Calu3 (cell line): ENCODE measurements at places on chromosomes 5 and 9. TPM values are rescaled to one million over a fixed set of nuclear protein-coding genes. Genes with fewer than 3 reads are reported as not detected.
A peak's percentile ranks its signal among the peaks of the same experiment; 100 is the strongest.

Gene ADAM19
- total RNA-seq: 5.2 and 16.2 TPM in 2 replicates

Gene FGF1
- total RNA-seq: not detected in 2 replicates

Gene C7
- not detected in 2 replicates for total RNA-seq

Gene ST6GALNAC4
- total RNA-seq: 11.8 and 12.8 TPM in 2 replicates

Gene TRIM36
- total RNA-seq: 4.4 and 5.4 TPM in 2 replicates

Gene PCDHA10
- 0.78 and 0.91 TPM in 2 replicates for total RNA-seq

Gene ZNF354C
- total RNA-seq: 2.1 and 2.4 TPM in 2 replicates

DNA sequence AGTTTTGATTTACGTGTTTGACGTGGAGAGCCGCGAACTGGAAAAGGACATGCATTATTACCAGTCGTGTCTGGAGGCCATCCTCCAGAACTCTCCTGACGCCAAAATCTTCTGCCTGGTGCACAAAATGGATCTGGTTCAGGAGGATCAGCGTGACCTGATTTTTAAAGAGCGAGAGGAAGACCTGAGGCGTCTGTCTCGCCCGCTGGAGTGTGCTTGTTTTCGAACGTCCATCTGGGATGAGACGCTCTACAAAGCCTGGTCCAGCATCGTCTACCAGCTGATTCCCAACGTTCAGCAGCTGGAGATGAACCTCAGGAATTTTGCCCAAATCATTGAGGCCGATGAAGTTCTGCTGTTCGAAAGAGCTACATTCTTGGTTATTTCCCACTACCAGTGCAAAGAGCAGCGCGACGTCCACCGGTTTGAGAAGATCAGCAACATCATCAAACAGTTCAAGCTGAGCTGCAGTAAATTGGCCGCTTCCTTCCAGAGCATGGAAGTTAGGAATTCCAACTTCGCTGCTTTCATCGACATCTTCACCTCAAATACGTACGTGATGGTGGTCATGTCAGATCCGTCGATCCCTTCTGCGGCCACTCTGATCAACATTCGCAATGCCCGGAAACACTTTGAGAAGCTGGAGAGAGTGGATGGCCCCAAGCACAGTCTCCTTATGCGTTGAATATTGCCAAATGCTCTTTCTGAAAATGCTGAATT is 850 bp downstream of the RRAGA start:
- H3K36me3 ChIP-seq: peaks cover 24% of the 10 kb centered on the region
- DNase-seq: no peak
- peak overlapping the region; percentile 89 for H3K27ac ChIP-seq
- H3K4me1 ChIP-seq: peaks cover 12% of the 10 kb centered on the region
- H3K4me3 ChIP-seq: peak overlapping the region; percentile 80

- no peaks in the 10 kb centered on the region for H3K27me3 ChIP-seq
- no peak for DNase-seq
- H3K4me1 ChIP-seq: no peaks in the 10 kb centered on the region
- H3K36me3 ChIP-seq: no peaks in the 10 kb centered on the region
Measured at GRCh38 chr5:3027185-3027865, 275.8 kb upstream of the IRX2 start.

DNA sequence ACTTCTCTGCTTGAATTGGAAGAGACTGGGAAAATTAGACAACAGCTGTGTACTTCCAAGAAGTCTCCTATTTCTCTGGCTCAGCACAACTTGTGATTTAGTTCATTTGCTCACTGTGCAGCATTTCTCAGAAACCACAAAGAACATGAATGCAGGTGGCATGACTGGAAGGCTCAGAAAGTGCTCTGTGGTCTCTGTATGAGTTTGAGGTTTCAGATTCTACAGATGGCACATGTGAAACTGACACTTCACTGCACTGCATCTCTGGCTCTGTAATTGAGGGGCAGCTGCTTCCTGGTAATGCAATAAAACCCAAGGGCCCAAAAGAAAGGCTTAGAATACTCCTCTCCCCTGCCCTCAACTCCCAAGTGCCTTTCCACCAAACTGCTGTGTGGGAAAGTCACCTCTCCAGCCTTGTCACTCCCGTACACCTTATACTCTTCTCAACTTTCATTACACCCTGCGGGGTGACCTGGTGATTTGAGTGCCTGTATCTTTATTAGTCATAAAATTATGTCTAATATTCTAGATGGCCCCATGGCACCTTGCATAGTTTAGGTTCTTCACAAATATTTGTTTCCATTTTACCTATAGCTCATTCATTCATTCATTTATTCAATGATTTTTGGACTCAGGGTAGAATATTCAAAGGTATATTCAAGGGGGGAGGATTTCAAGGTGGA is 82.5 kb downstream of the ESM1 start:
- no peak overlapping the region for H3K27ac ChIP-seq
- no peak for DNase-seq
- no peaks in the 10 kb centered on the region for H3K36me3 ChIP-seq
- peaks cover 94% of the 10 kb centered on the region for H3K27me3 ChIP-seq

DNA sequence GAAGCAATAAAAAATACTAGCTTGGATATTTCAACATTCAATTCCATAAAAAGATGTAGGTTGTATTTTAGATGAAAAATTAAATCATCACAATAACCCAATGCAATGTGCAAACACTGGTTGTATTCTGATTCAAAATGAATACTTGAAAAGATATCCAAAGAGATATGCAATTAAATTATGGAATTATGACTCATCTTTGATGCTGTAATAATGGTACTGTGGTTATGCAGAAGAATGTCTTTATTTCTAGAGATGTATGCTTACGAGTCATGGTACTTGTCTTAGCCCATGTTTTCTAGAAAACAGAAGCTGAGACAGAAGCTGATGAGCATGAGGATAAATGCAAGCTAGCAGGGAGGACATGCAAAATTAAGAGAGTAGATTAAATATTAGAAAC is 1941.4 kb upstream of the NUDT12 start:
- no peaks in the 10 kb centered on the region for H3K4me1 ChIP-seq
- H3K27ac ChIP-seq: no peak overlapping the region
- no peak overlapping the region for H3K4me3 ChIP-seq
- no peak for DNase-seq
- H3K36me3 ChIP-seq: no peaks in the 10 kb centered on the region
- no peaks in the 10 kb centered on the region for H3K27me3 ChIP-seq

DNA sequence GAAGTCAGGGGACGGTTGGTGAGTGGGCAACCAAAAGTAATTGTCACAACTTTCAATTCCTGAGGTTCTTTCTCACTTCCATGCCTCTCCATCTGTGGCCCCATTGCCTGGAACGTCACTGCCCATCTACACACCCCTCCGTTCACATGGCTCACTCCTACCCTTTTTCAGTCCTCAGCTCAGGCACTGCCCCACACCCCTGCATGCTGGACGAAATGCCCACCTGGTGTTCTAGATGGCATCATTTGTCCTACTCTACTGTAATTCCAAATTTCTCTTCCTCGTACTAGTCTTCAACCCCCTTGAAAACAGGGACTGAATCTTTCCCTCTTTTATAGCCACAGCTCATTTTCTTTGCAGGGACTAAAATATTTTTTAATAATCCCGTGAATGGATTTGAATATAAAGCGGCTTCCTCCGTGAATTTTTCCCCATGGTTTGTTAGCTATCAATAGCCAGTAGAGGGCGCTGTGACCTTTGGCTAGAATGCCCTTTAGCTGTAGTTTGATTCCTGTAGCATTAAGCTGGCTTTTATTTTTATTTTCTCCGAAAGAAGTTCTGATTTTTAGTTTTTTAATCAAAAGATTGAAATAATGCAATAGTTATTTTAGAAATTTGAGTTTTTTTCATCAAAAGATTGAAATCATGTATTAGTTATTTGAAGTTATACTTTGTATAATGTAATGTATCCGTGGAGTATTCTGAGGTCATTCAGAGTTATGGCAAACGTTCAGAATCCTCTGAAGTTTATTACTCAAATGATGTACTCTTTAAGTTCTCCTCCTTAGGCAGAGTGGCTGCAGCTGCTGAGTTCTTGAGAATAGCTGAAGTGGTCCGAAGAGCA is 232.1 kb downstream of the SH3GL2 start:
- no peaks in the 10 kb centered on the region for H3K36me3 ChIP-seq
- DNase-seq: peak; percentile 55
- H3K27ac ChIP-seq: no peak overlapping the region
- H3K4me1 ChIP-seq: peaks cover 19% of the 10 kb centered on the region
- H3K27me3 ChIP-seq: no peaks in the 10 kb centered on the region

DNA sequence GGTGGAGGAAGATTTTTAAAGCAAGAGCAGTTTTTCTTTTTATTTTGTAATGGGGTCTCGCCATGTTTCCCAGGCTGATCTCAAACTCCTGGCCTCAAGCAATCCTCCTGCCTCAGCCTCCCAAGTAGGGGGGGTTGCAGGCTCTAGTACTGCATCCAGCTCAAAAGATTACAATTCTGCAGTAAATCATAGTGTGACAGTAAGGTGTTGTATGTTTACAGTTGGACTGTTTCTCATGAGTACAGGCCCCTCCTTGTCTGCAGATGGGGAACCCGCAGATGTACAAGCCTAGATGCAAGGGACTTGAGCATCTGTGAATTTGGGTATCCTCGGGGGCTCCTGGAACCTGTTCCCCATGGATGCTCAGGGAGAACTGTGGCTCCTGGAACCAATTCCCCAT is 3.3 kb downstream of the CCT5 start:
- no peak overlapping the region for H3K4me3 ChIP-seq
- no peak for DNase-seq
- no peak overlapping the region for H3K27ac ChIP-seq
- H3K4me1 ChIP-seq: peaks cover 33% of the 10 kb centered on the region

DNA sequence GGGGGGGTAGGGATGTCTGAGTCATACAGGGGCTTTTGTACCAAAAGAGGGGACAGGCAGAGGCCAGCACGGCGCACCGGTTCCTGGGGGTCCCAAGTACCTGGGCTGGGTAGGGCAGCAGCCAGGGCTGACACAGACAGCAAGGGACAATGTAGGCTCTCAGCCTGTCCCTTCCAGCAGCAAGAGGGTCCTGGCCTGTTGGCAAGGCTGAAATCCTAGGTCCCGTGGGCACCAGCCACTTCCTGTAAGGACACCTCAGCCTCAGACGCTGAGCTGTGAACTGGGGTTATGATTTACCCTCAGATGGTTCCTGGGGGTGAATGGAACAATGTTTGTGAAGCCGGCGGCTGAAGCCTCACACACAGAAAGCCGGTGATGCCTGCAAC is 41.3 kb downstream of the NACC2 start:
- no peak for DNase-seq
- no peak overlapping the region for H3K27ac ChIP-seq
- no peaks in the 10 kb centered on the region for H3K27me3 ChIP-seq

DNA sequence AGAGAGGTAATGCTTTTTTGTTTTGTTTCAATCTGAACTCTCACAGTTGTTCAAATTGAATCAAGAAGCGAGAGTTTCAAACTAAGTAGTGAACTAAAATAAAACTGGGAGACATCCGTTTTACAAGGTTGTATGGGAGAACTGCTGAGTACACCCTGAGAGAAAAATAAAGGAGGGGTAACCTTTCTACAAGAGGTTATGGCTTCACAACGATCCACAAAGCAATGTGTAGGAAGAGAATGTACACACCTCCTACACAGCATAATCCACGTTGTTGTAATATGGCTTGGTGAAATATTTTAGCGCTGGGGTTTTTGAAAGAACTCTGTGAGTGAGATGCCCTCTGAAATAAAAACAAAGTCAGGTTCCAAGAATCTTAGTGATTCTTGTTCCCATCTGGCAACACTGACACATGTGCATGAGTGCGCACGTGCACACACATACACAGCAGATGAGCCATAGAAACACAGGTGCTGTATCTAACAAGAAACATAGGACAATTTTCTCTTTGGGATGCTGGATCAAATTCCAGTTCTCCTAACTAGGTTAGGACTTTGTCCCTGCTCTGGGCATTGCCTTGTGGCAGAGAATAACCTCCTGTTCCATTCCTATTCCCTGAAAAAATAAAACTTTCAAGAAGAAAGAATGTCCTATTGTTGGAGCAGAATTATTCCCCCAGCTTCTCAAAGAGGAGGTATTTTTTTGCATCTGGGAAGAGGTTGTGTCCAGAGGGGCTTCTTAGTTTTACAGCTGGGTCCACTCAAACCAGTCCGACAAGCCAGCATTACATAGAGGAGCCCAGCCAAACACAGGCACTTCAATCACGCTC is 94.5 kb upstream of the EFNA5 start:
- H3K4me1 ChIP-seq: no peaks in the 10 kb centered on the region
- H3K36me3 ChIP-seq: no peaks in the 10 kb centered on the region
- no peak overlapping the region for H3K4me3 ChIP-seq
- H3K27me3 ChIP-seq: no peaks in the 10 kb centered on the region

- H3K27me3 ChIP-seq: no peaks in the 10 kb centered on the region
- peaks cover 5% of the 10 kb centered on the region for H3K36me3 ChIP-seq
- no peak overlapping the region for H3K27ac ChIP-seq
- H3K4me3 ChIP-seq: no peak overlapping the region
Measured at GRCh38 chr5:179316111-179316551, 29.1 kb downstream of the ADAMTS2 start.

- H3K36me3 ChIP-seq: no peaks in the 10 kb centered on the region
- H3K4me1 ChIP-seq: peaks cover 30% of the 10 kb centered on the region
- no peak overlapping the region for H3K4me3 ChIP-seq
- no peak for DNase-seq
- no peaks in the 10 kb centered on the region for H3K27me3 ChIP-seq
- peak overlapping the region; percentile 82 for H3K27ac ChIP-seq
Measured at GRCh38 chr9:106110483-106110882, 416.1 kb downstream of the TMEM38B start.

GRCh38 chr5:37859805-37860204 is 20.0 kb upstream of the GDNF start:
- no peak overlapping the region for H3K27ac ChIP-seq
- H3K27me3 ChIP-seq: peaks cover 91% of the 10 kb centered on the region
- H3K4me3 ChIP-seq: no peak overlapping the region
- H3K36me3 ChIP-seq: no peaks in the 10 kb centered on the region

DNA sequence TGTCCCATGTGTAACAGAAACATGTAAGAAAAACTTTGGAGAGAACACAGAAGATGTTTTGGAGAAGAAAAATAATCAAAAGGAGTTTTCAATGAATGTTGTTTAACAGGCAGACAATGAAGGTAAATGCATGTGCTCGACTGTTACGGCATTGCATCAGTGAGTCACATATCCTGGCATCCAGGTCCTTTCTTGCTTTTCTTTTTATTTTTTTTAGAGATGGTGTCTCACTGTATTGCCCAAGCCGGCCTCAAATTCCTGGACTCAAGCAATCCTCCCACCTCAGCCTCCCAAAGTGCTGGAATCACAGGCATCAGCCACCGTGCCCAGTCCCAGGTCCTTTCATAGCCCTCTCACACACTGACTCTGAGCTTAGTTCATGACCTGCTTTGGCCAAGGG is 181.8 kb downstream of the DTWD2 start:
- H3K4me1 ChIP-seq: no peaks in the 10 kb centered on the region
- no peak overlapping the region for H3K4me3 ChIP-seq
- no peak overlapping the region for H3K27ac ChIP-seq
- DNase-seq: no peak

DNA sequence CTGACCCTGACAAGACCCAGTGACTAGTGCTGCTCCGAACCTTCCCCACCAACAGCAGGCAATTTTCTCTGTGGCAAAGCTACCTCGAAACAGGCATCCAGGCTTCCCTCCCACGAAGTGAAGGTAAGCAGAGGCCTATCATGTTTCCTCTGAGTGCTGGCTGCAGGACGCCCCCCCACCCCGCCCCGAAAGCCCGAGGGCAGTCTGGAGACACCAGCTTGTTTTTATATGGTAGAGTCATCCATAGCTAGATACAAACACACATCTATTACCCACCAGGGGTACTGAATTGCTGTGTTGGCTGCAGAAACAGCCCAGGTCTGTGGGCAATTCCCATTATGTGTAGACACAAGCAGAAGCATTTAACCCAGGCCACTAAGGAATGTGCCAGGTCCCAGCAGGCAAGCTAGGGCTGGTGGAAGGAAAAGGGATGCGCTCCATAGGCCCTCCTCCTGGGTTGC is 40.4 kb downstream of the LIX1 start:
- no peak overlapping the region for H3K27ac ChIP-seq
- DNase-seq: no peak
- H3K36me3 ChIP-seq: no peaks in the 10 kb centered on the region
- H3K27me3 ChIP-seq: no peaks in the 10 kb centered on the region
